ENCODE measurements at places on chromosomes 5 and 9.

GRCh38 chr9:78788101-78788500 is 491.2 kb downstream of the PSAT1 start:
- no peak for DNase-seq

GRCh38 chr9:86353655-86354010 is 577 bp downstream of the TUT7 start:
- DNase-seq, result no peak

DNA sequence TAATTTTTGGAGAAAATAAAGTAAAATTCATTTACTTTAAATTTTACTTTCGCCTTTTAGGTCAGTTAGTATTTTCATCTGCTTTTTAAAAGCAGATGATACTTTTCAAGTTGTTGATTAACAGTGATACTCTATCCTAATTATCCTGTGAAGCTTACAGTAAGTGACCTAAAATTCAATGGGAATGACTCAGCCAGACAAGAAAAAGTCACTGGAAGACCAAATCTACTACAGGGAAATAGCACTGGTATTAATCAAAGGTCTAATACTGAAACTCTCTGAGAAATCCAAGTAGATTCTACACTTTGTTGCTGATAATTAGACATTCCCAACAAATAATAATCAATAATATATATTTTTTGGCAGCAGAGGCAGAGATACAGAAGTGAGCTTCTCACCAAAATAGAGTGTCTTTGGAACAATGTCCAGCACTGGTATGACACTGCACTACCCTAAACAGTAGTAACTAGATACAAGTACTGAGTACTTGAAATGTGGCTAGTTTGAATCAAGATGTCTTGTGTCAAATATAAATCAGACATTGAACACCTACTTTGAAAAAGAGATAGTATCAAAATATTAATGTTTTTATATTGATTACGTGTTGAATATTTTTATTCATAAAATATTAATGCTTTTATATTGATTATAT is 22.8 kb upstream of the ELL2 start:
- DNase-seq, result no peak

DNA sequence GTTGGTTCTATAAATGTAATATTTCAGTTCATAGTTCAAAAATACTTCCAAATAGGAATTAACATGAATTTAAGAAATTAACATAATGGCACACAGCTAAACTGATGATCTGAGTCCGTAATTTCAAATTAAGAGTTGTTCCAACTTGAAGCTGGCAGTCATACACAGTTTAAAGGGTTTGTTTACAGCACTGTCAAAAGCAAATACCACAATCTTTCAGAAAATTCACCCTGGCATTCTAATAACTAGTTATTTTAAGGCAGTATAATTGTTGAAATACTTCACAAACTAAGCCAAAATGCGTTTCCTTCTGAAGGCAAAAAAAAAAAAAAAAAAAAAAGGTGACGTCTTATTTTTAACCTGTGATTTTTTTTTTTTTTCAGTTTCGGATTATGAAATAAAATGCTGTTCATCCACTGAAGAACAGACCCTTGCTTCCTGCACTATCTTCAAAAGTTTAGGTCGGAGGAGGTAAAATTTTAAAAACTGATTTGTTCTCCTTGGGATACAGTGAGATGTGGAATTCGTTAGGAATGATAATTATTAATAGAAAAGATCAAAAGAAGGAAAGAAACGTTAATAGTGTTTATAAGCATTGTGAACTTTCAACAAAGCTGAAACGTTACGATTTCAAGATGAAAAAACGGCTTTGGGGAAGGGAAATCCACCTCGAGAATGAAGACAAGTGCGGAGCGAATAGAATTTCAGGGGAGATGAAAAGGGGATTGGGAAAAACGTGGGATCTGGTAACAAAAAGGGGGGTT is 850 bp downstream of the IL6ST start:
- DNase-seq, result no peak

DNA sequence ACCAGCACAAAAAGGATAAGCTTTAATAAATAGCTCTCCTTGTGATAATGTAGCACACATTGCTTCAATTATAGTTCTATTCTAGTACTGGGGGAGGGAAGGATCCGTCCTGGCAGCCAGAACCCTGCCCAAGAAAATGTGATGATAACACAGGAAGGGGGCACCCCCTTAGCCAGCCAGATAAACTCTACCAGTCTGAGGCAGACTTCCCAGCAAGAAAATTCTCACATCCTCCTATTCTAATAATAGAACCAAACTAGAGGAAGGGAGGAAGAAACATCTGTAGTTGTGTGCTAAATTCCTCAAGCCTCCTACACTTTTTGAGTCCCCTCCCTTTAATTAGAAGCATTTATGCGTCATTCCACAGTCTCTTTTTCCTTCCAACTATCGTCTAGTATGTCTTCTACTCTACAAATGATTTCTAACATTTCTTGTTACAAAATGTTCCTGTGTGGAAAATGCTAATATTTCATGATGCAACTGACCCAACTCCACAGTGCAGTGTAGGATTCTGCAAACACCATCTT is 261.0 kb downstream of the SEMA5A start:
- no peak for DNase-seq

- no peak for DNase-seq
Observed at GRCh38 chr5:8907168-8907868, 638.6 kb downstream of the SEMA5A start.

DNA sequence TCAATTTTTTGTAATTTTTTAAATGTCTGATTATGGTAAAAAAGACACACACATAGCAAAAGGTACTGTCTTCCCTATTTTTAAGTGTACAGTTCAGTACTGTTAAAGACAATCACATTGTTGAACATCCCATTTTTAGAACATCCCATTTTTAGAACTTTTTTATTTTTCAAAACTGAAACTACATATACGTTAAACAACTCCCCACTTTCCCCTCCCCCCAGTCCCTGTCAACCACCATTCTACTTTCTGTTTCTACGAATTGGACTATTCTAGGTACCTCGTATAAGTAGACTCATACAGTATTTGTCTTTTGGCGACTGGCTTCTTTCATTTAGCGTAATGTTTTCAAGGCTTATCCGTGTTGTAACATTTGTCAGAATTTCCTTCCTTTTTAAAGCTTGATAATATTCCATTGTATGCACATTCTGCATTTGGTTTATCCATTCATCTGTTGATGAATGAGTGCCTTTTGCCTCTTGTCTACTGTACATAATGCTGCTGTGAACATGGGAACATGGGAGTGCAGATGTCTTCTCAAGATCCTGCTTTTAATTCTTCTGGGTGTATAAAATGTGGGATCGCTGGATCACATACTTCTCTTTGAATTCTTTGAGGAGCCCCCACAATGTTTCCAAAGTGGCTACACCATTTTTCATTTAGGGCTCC is 154.0 kb downstream of the PIK3R1 start:
- DNase-seq, result no peak

DNA sequence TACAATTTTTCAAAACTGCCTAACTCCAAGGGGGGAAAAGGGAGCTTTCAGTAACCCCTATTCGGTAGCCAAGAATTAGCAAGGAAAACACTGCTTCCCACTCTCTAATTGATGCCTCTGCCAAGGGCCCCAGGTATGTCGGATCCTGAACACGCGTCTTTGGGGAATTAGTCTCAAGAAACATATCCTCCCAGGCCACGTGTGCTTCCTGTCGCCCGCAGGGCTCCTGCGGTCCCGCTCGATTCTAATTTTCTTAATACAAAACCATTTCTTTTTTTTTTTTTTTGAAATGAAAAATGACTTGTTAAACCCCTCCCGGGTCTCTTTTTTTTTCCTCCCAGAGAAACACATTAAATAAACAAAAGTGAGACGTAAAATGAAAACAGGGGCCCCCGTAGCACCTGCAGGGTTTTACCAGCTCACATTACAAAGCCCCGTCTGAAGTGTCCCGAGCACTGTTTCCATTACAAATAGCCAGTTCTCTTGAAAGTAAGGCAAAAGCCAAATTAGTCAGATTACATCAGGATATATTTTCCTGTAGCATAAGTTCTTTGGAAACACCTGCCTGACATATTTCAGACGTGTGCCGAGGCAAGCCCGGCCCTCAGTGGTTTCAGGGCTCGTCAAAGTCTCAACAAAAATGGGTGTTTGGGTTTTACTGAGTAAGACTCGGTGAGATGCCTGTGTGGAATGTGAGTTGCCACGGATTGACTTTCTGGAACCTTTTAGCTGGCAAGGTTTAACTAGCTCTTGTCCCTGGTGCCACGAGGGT is 21.5 kb downstream of the SMIM23 start:
- DNase-seq, result no peak

DNA sequence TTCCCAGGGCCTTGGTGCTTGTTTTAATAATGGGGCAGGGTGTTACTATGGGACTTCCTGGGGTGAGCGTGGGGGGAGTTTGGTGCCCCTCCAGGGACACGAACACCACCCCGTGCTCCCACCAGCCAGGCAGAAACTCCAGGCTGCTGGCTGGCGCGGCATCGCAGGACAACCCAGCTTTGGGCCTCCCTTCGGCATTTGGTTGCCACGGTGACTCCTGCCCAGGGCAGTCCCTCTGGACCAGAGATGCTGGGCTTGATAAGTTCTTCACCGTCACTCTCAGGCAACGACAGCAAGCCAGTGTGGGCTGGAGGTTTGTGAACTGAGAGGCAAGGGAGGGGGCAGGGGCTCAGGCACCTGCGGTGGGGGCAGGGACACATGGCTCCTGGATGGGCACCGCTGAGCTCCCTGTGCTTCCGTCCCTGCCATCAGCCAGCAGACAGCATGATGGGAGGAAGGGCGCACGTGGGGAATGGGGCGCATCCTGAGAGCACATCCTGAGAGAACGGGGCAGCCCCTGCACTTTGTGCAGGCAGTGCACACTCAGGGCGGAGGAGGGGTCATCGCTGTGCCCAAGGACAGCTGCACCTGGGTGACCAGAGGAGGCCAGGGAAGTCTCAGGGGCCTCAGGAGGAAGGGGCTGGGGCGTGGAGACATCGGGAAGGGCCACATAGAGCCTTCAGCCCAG is 116.4 kb downstream of the RXRA start:
- DNase-seq, result no peak

DNA sequence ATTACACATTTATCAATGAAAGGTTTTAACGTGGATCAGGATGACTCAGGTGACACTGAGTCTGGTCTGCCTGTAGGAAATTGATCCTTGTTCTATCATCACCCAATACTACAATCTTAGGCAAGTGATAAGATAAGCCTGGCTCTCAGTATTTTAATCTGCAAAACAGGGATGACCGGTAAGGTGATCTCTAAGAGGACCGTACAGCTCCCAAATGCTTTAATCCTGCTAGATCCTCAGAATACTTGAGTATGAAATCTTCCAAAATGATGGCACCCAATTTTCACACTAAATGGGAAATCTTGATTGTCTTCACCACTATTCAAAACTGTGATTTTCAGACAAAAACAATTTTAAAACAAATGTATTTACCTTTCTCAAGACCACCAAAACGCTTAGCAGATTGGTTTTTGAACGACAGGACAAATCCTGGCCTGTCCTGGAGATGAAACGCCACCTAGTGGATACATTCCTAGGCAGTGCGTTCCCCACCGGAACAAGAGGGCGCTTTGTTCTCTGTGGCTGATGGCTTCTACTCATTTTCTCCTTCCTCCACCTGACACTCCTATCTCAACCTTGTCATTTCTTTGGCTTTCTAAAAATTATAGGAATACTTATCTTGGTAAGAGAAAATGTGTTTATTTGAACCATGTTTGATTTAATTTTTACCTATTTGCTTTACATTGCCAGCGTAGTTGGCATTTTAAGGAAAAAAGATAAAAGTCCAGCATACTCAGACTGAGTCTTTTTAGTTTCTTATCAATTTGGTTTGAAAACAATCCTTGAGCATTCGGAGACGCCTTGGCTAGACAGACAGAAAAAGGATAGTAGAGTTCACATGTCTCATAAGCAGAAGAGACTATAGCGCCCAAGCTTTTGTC is 41.2 kb upstream of the VCAN start:
- no peak for DNase-seq

DNA sequence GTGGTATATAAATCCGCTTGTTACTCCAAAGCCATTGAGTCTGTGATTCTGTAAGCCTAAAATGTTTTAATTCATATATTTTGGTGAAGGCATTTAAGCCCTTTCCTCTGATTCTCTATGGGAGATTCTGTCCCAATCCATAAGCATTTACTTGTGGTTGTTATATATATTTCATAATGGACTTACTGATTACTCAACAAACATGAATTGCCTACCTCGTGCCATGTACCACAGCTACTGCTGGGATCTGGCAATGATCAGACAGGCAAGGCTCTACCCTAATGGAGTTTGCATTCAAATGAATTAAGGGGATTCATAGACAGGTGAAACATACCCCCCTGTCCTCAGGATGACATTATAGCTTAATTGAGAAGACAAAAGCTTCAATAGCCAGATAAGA is 54.5 kb downstream of the C9orf152 start:
- no peak for DNase-seq

Measured in type B pancreatic cell (in vitro differentiated cells).